ENCODE measurements at places on chromosomes 16 and 17. TPM values are rescaled to one million over a fixed set of nuclear protein-coding genes. Genes with fewer than 3 reads are reported as not detected.

SEPTIN1 gene
- total RNA-seq, result 1.0 TPM

TMIGD1 gene
- total RNA-seq, result not detected

MYH8 gene
- not detected for total RNA-seq

PLA2G10 gene
- total RNA-seq, result not detected
